ENCODE measurements at places on chromosomes 12 and 14.

DNA sequence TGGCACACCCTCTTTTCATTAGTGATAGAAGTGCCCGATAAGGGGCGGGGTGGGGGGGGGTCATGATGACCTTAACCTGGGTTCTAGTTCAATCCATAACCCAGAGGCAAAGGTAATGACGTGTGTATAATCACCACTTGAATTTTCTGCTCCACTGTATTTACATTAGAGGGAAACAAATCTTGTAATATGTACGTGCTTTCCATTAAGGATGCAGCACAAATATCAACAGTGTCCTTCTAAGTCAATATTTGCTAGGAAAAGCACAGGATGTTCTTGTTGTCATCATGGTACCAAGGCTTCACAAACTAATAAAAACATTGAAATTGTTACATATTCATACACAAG lies 121.2 kb upstream of the SLC38A2 start:
- DNase-seq, result no peak

DNA sequence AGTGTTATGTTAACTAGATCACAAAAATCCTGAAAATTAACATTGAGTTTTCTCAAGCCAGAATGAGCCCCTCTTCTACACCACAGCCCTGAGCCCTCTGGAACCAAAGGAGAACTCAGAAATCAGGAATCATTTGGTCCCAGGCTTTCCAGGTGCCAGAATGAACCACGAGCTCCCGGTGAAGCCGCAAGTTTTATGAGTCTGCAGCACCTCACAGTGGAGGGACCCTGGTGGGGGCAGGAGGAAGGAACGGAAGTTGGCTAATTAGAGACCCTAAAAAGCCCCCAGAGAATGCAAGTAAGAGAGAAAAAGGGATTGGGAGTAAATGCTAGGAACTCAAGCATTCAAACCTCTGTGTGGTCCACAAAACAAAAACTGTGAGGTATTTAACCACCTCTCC lies 52.9 kb upstream of the BCL2L14 start:
- no peak for DNase-seq

DNA sequence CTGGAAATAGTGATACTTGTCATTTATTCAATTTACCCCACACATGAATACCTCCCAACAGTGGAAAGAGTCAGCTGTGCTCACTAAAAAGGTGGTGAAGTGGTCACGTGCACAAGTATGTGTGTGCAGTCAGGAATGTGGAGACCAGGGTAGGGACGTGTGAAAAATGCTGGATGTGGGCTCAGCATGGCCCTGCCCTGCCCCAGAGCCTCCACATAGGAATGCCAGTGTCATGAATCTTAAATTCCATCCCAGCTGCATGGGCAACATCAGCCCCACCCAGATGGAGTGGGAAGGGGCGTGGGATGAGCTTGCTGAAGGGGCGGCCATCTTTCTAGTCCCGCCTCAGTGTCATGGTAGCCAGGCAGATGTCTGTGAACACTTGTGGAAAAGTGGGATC lies 87.7 kb downstream of the C12orf75 start:
- DNase-seq, result no peak

DNA sequence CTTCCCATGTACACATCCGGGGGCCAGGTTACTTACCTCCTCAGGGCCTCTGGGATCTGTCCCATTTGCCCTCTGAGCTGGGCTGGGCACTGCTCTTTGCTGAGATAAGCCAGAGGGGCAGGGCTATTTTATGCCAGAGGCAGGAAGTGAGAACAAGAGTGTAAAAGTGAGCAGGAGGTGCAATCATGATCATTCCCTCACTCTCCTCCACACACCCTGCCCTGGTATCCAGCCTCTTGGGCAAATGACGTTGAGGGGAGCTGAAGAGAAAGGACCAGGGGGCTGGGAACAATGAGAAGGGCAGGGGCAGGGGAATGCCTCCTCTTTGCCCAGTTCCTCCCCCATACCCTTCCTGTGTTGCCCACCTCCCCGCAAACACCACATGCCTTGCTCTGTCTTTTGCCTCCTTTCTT lies 4.2 kb downstream of the LPAR5 start:
- no peak for DNase-seq

- DNase-seq, result no peak
These were observed 503.5 kb downstream of the ETNK1 start for GRCh38 chr12:23128462-23128861.

- no peak for DNase-seq
These were observed 78.7 kb upstream of the PSMC1 start for GRCh38 chr14:90177539-90178189.

- DNase-seq, result no peak
These were observed 308.1 kb downstream of the RPAP3 start for GRCh38 chr12:47397664-47398281.

Data from GM13976 (cell line).